C1 segment of cervical spinal cord (tissue), 14 donors: ENCODE measurements at places on chromosomes 2 and 18.

DNA sequence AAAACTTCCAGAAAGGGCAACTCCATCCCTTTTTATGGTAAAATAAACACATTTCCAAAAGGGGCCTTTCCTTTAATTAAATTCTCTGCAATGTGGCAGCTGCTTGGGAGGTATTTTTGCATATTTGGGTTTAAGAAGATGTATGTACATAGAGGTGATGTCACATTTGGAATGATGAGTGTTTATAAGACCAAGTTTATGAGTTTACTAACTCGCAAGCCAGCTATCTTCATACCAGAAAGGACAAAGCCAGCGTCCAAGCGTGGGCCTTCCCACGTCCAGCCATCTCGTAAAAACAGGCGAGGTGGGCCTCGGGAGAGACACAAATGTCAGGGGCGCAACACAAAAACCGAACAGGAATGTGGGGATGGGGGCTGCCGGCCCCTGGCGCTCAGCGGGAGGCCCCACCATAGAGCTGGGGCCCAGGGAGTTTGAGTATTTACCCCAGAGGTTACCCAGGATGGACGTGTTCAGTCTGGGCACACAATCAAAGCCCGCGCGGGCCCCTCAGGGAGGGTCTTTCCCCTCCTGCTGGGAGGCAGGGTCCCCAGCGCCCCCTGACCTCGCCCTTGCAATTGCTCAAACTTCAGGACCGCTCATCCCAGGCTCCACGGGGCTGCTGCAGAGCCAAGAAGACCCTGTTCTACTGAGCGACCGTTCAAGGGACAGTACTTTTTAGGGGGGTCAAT, 137.3 kb downstream of the TWIST2 start:
- no peak for DNase-seq

GRCh38 chr18:75762758-75763157, 335.3 kb upstream of the SMIM21 start:
- DNase-seq: no peak

- DNase-seq: no peak
Measured at GRCh38 chr2:54318821-54319220, 62.8 kb upstream of the TSPYL6 start.

DNA sequence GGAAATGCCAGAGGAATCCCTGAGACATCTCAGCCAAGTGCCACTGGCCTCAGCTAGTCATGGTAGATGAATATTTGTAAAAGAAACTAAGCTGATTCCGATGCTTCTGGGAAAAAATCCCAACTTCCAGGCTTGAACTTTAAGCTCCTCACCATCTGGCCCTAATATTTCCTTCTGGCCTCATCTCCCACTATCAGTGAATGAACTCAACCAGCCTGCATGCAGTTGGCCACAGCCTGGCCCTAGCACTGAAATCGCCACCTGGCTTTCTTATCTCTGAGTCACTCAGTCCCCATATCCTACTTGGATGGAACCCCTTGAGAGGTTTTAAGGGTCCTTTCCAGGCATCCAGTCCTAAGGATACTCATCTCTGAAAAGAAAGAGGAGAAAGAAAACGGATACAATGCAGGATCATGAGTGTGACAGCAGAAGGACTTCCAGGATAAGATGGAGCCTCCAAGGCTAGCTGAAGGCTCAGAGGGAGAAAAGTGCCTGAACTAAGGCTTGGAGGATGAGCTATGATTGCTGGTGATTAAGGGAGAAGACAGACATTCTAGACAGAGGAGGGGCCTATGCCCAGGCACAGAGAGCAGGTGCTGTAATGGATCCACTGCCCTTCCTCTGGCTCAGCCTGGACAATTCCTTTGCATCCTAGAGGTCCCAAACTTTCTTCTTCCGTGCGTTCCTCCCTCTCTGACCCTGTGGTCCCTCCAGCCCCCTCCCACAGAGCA, 141.5 kb upstream of the MYCN start:
- no peak for DNase-seq

- DNase-seq: no peak
Measured at GRCh38 chr2:104041351-104041750, 812.6 kb upstream of the POU3F3 start.

GRCh38 chr2:15920696-15921095, 19.7 kb upstream of the MYCN start:
- no peak for DNase-seq

DNA sequence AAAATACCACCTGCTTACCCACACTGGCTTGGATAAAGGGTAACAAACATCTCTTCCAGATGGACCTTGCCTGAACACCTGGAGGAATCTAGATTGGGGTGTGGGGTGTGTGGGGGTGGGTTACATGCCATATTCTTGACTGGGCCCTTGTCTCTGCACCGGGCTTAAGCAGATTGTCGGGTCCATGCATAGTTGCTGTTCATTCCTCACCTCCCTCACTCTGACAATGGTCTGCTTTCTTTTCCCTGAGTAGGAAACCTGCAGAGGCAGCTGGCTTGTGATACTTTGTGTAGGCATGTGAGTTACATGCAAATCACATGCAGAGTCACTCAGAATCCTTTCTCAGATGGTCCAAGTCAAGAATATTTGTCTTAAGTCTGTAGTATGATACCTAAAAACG, 112.8 kb upstream of the GLS start:
- no peak for DNase-seq

DNA sequence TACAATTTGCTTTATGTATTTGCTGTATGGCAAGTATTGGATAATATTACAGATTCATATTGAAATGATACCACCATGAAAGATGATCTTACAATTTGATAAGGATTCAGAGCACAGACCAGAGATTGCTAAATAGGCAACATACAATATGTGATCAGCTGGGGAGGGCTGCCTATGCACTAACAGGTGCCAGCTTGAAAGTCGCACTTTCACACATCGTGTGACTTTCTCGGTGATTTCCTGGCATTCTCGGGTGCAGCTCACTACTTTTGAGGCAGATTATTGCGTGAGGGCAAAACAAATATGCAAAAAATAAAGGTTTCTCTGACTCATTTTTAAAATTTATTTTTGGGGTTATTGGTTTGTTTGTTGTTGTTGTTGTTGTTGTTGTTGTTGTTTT, 36.0 kb downstream of the RBMS1 start:
- DNase-seq: no peak

- DNase-seq: no peak
Measured at GRCh38 chr2:175366815-175367214, 185.3 kb upstream of the ATP5MC3 start.

- DNase-seq: no peak
Measured at GRCh38 chr2:202608142-202608852, 26.5 kb upstream of the FAM117B start.

DNA sequence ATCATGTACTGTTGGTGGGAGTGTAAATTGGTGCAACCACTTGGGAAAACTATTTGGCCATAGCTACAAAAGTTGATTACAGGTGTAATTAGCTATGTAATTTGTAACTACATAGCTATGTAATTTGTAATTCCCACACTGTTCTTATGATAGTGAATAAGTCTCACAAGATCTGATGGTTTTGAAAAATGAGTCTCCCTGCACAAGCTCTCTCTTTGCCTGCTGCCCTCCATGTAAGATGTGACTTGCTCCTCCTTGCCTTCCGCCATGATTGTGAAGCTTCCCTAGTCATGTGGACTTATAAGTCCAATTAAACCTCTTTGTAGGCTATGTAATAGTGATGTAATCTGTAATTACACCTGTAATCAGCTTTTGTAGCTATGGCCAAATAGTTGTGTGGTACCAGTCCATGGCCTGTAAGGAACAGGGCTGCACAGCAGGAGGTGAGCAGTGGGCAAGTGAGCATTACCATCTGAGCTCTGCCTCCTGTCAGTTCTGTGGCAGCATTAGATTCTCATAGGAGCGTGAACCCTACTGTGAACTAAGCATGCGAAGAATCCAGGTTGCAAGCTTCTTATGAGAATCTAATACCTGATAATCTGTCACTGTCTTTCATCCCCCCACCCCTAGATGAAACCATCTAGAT, 133.7 kb upstream of the COPS8 start:
- no peak for DNase-seq

- DNase-seq: no peak
Measured at GRCh38 chr2:131156452-131157149, 51.5 kb downstream of the PLEKHB2 start.

GRCh38 chr2:43149482-43150107, 76.8 kb downstream of the ZFP36L2 start:
- DNase-seq: no peak

GRCh38 chr2:206387808-206388207, 55.5 kb upstream of the ADAM23 start:
- no peak for DNase-seq

DNA sequence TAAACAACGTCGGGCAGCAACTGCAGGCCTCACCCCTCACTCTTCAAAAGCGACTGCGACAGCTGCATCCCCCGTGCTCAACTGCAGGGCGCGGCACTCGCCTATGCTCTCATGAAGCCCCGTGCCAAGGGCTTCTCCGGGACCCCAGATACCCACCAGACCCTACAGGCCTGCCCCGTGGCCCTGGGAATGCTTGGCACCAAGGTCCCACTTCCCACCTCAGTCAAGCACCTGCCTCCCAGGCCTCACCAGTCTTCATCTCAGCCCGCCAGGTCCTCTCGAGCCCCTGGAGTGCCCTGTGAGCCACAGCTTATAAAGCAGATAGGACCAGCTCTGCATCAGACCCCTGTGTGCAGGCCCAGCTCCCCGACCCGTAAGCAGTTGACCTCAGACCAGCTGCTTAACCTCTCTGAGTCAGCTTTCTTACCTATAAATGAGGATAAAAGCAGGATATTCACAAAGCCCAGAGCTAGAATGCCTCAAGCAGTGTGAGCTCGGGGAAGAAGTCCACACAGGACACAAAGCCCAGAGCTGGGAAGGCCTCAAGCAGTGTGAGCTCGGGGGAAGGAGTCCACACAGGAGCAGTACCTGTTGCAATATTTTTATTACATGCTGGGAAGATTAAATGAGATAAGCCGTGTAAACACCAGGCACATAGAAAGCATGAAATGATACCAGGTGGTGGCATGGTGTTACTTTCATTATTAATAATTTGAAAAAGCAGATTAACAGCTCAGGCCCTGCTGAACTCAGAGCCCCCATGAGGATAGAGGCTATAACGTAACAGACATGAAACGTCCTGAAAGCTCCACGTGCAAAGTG, 96.9 kb downstream of the HDAC4 start:
- DNase-seq: no peak

- DNase-seq: no peak
Measured at GRCh38 chr2:233480490-233481202, 85.9 kb downstream of the USP40 start.

DNA sequence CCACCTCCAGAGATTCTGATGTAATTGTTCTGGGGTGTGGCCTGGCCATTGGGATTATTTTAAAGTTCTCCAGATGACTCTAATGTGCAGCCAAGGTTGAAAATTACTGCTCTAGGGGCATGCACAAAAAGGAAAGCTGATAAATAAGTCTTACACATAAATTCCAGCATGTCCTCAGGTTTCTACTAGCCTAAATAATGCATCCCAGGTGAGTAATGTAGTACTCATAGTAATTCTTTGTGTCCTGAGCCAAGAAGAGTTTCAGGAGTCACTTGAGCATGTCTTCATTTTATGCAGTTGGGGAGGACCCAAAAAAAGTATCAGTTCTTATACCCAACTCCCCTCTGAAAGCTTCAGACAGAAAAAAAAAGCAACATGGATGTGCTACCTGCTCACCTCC, 130.1 kb upstream of the SP5 start:
- no peak for DNase-seq

DNA sequence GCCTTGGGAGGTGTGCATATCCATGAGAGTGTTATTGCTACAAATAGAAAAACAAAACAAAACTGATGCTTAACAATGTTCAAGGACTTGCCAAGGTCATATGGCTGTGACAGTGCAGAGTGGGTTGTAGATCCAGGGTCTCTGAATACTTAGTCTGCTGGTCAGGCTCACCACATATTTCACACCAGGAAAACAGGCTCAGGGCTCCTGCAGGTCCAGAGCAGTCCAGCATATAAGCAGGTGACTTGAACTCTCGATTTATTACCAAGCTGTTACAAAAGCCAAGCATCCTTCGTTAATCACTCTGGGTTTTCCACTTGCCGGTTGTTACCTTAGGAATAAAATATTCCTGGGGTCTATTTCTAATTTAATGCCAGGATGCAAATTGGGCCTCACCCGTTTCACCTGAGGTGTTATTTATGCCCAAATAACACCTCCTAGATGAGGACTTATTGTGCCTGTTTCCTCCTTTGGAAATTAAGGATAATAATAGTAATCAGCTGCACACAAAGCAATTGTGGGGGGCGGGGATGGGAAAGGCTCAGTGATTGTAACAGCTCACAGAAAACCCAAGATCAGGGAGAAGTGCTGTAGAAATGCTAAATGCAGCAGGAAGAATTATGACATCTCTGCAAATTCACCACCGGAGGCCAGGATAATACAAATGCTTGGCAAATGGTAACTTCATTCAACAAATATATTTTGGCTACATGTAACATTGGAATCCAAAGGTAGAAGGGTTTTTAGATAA, 72.9 kb downstream of the TMEM182 start:
- DNase-seq: no peak

DNA sequence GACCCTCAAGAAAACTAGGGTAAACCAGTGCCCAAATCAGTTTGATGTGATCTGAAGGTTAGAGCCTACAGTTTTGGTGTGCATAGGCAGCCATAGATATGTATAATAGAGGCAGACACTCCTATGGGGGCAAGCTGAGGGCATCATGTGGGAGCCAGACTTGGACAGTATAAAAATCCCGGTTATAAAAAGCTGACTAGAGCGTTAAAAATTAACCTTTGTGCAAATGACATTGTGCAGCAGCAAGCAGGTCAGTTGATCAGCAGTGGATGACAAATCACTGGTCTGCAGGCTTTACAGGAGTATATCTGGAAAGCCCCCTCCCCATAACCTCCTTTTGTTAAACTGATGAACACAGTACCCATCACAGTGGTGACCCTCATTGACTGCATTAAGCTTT, 107.8 kb downstream of the CTNNA2 start:
- no peak for DNase-seq

GRCh38 chr2:147792966-147793617, 51.7 kb upstream of the ACVR2A start:
- no peak for DNase-seq

- no peak for DNase-seq
Measured at GRCh38 chr18:7954238-7954637, 387.1 kb downstream of the PTPRM start.

DNA sequence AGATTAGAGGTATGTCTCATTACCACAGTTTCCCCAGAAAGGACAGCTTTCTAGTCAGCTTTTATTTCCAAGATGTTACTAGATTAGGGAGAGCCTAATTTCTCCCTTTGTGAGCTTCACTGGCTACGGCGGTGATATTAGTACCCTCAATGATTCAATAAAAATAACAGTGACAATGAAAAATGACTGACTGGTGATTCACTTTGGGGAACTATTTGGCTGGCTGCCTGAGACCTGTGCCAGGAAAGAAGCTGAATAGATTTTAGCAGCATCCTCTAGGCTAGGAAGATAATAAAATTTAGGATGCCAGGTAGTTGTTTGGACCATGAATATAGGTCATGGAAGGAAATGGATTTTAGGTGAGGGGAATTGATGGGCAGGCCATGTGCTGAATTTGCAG, 178.7 kb downstream of the FMNL2 start:
- DNase-seq: peak; percentile 48

GRCh38 chr2:168316073-168316440, 68.7 kb upstream of the STK39 start:
- no peak for DNase-seq
